ENCODE measurements at places on chromosomes 1 and 21.

- no peak for DNase-seq
These were observed 361.5 kb upstream of the ADGRL2 start for GRCh38 chr1:81439046-81439823.

- DNase-seq: no peak
These were observed 290.8 kb downstream of the LRRC7 start for GRCh38 chr1:69858534-69858933.

- no peak for DNase-seq
These were observed 4.1 kb upstream of the TMEM81 start for GRCh38 chr1:205088341-205088740.

DNA sequence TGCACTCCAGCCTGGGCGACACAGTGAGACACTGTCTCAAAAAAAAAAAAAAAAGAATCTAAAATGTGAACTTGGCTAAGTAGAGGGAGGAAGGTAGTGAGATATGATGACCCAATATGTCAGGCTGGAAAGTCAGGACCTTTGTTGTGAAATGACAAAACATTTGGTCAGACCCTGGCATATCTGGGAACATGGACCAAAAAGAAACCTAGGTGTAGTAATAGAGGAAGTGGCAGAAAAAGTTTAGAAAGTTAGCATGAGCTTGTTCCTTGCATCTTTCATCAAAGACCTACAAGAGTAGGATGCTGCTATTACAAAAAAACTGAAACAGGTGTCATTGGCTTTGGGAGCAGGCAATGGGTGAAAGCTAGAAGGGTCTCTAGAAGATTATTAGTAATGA lies 7.3 kb upstream of the S100A3 start:
- no peak for DNase-seq

DNA sequence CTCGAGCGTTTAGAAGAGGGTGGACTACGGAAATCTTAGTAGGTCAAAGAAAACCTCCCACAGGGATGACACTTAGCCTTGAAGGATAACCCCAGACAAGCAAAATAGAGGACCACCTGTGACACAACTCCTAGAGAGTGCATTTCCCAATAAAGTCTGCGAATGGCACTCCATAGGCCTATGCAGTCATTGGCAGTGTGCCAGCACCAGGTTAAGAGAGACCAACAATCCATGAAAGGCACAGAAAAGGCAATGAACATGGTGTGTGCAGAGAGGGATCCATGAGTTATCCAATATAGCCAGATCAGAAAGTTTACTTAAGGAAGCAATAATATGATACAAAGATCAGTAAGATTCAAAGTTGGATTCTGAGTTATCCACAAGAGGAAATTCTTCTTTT lies 45.2 kb upstream of the FMO2 start:
- DNase-seq: no peak

DNA sequence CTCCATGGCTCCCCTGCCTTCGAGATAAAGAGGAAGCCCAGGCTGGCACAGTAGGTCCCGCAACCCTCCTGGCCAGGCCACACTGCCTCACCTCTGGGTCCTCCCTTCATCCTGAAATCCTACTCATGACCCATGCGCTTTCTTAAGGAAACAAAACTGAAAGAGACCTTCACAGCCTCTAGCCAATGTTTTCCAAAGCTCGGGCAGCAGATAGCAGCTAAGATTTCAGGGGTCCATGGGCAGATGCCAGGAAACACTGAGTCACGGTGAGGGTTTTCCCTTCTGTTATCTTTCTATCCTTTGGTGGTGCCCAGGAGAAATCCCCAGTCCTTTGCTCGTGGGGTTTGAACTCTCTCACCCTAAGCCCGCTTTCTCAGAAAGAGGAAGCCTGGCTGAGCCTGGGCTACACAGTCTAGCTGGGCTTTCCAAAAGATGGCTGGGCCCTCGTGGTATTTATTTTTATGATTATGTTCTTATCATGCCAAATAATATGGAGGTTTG lies 26.6 kb downstream of the TTC39A start:
- no peak for DNase-seq

DNA sequence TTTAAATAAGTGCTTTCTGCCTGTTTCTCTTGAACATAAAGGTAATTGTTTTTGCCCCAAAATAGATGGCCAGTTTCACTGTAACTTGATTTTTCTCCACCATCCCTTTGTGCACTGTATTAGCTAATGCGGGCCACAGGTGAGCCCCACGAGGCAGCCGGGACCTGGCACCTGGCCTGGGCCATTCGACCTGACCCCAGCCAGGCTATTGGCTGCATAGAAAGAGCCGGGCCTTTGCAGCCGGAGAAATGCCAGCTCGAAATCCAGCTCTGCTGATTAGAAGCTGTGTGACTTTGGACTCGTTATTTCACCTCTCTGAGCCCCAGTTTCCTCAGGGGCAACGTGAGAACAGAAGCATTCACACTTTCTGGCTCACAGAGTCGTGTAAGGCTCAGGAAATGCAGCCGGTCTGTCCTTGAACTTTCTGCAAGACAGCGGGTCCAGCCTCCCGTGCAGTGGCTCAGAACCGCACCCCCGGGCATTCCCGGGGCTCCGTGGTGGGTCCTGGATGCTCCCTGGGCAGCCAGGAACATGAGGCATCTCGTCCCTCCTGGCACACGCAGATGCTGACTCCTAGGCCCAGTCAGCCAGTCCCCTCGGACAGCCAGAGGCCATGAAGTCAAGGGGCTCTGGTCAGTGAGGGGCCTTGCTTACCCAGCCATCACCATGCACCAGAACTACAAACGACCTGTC lies 37.4 kb upstream of the ACTRT2 start:
- no peak for DNase-seq

GRCh38 chr1:152141971-152142584 lies 16.9 kb downstream of the RPTN start:
- no peak for DNase-seq

GRCh38 chr1:215894617-215895016 lies 327.5 kb downstream of the KCTD3 start:
- no peak for DNase-seq

DNA sequence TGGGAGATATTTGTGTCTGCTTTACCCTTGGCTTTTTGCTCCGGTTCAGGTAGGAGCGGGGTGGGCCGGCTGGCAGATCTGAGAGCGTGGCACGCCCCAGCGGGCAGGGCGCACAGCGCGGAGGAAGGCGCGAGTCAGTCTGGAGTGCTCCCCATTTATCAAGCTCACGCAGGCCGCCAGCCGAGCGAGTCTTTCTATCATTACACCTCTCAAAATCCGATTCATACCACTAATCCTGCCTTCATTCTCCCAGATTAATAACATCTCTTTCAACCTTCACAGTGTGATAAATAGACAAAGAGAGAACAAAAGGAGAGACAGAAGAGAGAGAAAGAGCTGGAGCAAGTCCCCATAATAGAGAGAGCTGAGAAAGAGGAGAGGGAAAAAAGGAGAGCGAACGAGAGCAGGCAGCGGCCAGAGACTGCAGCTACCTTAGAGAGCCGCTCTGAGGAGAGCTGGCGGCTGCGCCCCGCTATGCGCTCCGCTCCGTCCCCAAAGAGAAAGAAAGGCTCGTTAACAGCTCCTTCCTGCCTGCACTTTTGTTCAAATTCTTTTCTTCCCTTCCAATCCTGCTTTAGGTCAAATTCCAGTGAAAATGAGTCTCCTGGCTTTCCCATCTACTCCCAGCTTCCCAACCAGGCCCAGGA lies 48.0 kb downstream of the DMAP1 start:
- DNase-seq: no peak

DNA sequence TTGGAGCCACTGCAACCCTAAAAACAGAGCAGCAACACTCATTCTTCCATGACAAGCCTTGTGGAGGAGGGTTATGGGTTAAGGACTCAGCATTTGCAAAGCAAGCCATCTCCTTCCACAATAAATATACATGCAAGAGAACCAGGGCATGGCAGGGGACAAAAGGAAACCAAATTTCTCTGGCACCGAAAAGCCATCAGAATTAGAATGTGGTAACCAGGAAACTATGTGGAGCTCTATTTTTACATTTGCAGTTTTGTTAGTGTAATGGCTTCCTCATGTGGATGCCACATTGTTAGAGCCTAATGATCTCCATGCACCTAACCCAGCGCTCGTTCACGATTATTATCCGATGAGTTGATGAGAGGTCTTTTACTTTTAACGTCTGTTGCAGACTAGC lies 91.7 kb downstream of the NAV1 start:
- no peak for DNase-seq
